Activated T-helper 1 cell treated with anti-CD3 and anti-CD28 coated beads, Interleukin-2, amount 50 U/mL, for 16 hours (primary cell): ENCODE measurements at places on chromosomes 7 and 10.

DNA sequence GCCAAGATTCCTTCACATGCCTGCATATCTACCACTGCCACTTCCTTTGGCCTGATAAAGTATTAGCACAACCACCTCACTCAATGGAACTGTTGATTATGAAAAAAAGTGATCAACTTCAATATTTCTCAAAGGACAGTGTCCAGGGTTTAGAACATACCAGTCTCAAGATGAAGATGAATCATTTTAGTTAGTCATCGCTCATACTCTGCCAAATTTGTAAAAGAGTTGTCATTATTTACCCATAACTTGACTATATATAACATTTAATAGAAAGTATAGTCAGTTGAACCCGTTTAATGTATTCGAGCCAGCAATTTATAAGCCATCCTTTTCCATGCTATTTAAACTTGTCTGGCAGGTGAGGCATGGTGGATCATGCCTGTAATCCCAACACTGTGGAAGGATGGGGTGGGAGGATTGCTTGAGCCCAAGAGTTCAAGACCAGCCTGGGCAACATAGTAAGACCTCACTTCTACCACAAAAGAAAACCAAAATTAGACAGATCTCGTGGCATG is 33.2 kb downstream of the SPAM1 start:
- no peak for DNase-seq

- no peak for DNase-seq
Observed at GRCh38 chr10:95464280-95464679, 96.9 kb downstream of the SORBS1 start.

- no peak for DNase-seq
Observed at GRCh38 chr10:62638062-62638477, 166.4 kb upstream of the ADO start.

GRCh38 chr10:77168861-77169260 is 468.7 kb downstream of the KCNMA1 start:
- no peak for DNase-seq

DNA sequence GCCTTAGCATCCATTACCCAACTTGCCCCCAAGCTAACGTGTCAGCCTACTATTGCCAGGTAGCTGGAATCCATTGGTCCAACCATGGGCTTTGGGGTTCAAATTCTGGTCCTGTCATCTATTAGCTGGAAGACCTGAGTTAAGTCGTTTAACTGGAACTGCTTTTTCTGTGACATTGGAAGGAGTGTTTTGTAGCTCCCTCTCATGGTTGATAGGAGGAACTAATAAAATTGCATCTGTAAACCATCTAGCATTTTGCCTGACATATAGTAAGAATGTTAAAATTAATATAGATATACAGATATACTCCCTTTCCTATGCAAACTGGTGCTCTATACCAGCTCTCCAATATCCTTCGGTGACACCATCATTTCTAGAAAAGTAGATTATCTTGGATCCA is 23.8 kb upstream of the SLF2 start:
- DNase-seq = no peak

DNA sequence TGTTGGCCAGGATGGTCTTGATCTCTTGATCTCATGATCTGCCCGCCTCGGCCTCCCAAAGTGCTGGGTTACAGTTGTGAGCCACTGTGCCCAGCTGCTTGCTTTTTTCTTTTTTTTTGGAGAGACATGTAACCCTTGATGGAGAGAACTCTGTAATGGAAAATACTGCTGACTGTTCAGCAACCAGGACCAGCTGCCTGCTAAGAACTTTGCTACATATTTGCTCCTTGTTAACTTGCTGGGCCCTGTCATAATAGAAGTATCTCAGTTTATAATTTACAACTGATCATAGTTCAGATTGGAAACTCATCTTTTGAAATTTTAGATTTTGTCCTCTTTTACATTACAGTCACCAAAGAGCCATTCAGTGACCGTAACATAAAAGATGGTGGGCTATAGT is 34.9 kb downstream of the TASOR2 start:
- DNase-seq = no peak

DNA sequence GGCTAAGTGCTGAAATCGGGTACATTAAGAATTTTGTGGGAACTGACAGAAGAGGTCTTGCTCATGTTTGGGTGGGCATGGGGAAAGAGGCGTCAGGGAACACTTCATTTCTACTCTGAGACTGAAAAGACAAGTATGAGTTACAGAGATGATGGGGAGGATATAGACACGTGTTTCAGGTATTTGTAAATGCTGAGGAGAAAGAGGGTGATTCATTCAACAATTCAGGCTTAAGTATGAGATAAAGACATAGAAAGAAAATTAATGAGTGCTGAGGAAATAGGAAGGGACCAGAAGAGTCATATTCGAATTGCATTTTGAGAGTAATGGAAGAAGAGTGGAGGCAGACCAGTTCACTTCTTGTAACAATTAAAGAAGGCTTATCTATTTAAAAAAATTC is 143.6 kb downstream of the HBP1 start:
- no peak for DNase-seq

DNA sequence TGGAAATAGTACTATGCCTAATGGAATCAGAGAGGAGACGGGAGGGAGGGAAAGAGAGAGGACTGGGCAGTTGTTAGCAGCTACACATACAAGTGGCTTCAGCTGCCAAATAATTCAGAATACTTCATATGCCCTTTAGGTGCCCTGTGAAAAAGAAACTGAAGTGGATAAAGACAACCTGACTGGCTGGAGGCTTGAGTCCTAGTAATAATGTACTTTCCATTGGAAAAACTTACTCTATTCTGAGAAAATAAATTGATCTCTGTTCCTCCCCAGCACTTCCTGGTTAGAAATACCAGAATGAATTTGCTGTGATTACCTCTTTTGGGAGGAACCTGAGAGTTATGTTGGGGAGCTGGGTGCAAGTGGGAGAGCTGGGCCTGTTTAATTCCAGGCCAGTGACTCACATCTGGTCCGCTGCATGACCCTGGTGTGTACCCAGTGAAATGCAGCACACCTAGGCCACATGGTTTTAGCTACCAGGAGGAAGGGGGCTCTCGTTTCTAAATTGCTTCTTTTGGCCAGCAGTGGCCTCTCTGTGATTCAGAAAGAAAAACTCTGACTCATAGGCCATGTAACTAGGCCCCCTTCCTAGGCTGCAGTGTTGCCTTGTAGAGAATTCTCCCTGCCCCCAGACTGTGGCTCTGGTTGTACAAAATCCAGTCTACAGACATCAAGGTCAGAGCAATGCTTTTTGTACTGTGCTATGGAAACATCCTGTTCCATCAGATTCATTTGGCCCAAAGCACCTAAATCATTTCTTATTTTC is 6.5 kb downstream of the AGFG2 start:
- no peak for DNase-seq

DNA sequence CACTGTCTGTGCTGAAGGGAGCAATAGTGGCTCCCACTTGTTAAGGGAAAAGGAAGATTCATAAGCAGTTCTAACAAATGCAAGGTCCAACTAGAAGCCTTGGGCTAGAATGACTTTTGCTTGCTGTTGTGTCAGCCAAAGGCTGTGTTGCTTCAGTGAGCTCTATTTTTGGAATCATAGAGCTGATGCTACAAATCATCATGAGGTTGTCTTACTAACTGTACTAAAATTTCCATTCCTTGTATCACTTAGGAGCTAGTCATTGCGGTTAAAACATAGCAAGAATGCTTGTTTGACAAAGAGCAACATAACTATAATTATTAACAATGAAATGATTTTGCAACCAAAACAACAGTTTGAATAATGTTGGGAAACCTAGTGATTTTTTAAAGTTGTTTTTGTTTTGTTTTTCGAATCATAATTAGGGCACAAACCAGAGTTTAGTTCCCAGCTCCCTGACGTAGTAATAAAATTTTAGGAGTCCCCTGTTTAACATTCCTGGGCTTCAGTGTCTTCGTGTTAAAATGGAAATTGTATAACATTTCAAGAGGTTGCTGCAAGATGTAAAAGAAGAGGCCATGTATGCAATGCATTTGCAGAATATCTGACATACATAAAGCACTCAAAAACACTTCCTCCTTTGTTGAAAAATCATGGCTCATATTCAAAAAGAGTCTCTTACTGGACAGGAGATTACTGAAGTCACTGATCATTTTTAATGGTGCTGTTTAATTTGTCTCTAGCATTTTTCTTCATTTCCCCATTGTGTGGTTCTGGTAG is 183.4 kb downstream of the MACC1 start:
- DNase-seq = no peak

DNA sequence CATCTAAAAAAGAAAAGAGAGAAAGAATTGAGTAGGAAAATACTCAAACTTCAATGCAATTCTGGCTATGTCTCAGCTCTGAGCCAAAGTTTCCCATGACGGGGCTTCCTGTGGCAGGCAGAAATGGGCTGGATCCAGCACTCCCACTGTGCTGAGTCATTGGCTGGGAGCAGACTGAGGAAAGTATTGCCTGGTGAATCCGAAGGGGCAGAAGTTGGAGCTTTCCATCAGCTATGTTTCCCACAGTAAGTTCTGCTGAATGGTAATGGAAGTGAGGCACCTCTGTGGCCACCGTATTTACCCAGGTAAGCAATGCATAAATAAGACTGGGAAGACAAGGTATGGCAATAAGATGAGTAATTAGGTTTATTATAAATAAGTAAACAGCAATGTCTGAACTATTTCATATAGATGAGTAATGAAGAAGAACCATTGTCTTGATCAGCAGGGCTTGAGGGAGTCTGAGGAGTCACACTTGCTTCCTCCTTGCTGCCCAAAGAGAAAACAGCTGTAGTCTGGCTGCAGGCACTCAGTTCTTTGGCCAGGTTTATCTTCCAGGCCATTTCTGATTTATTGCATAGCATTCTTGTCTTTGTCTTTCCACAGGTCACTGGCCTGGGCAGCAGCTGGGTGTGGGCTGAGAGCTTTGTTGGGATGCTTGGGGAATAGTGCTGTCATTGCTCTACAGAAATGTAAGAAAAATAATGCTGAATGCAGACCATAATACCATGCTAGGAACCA is 255.3 kb downstream of the DNAJB9 start:
- DNase-seq = no peak

DNA sequence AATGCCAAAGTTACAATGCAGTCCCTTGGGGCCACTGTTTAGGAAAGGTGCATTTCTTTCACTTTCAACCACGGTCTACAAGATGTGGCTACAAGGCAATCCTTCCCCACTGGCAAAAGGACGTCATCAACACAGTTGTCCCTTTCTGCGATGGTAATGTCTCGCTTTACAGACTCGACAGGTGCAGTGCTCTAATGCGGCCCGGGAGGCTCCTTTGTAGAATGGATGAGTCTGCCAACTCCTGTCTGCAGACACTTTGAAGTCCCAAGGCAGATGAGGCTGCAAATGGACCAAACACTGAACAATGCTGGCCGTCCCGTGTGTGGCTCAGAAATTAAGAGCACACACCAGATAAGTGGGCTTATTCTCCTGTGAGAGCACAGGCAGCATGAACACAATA is 133.7 kb downstream of the PIP4K2A start:
- no peak for DNase-seq

- DNase-seq = no peak
Observed at GRCh38 chr10:91415816-91416215, 5.7 kb downstream of the HECTD2 start.

- no peak for DNase-seq
Observed at GRCh38 chr7:148963583-148964482, 64.5 kb downstream of the PDIA4 start.

DNA sequence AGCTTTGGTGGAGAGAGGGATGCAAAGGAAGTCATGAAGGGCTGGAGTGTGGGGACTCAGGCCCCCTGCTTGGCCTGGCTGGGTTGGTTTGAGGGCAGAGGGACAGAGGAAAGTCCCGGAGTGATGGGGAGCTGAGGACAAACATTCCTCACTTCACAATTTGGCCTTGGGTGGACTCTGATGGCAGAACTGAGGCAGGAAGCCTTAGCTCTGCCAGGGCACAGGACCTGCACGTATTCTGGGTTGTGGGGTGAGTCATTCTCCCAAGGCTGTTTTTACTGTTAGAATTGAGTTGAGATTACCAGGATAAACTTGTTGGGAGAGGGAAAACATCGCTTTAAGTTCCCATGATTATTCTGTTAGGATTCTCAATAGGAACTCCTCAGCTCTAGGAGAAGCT is 2.6 kb downstream of the GOLGA7B start:
- no peak for DNase-seq

DNA sequence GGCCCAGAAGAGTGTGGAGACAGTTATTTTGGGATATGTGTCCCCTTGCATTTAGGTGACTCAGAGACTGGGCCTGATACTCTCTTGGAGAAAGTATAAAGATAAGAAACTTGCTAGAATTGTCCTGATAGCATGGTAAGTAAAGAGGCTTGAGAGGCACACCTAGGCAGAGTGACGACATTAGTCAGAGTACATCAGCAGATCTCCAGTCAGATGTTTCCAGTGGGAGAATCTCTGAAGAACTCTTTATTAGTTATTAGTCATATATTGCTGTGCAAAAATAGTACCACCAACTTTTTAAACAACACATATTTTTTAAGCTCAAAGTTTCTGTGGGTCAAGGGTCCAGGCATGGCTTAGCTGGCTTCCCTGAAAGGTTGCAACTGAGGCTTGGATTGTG is 182.6 kb downstream of the NEBL start:
- DNase-seq = no peak

DNA sequence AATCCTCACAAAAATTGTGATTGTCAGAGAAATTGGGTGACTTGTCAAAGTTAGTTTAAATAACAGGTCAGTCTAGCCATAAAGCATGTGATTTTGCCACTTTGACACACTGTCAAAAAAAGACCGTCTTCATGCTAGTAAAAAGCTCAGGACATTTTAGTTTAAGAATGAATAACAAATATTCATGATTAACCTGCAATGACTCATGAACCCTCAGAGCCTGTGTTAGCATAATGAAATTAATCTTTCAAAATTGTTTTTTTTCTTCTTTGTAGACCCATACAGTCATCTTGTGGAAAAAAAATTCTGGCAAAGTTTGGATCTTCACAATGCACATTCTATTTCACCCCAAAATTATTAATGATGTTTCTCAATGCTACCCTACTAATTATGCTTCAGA is 255.2 kb upstream of the POT1 start:
- DNase-seq = no peak

GRCh38 chr10:105253515-105254212 is 612.6 kb downstream of the SORCS3 start:
- no peak for DNase-seq

DNA sequence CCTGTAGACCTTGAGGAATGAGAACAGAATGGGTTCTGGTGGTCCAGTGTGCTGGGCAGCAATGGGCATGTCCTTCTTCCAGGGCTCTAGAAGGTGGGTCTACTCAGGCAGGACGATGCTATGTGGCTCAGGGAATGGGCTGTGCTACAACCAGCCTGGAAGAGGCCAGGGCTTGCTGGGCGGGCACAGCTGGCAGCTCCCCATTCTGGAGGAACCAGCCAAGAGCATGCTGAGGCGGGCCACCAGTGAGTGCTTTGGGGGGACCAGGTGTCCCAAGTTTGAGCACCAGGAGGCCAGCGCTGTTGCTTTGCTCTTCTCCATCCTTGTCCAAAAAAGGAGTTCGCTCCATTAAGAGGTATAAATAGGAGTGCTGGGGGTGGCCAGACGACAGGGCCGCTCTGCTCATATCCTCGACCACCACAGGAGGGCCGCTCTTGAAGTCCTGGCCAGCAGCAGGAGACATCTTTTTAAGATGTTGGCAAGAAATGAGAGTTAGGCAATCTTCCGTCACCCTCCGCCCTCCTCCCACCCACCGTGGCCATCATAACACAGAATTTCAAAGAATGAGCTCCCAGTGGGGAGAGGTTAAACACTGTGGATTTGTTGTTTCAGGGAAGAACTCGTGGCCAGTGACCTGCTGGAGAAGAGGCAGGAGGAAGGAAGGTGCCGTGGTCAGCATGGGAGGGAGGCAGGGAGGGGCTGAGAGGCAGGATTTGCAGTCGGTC is 141.3 kb downstream of the GRK5 start:
- no peak for DNase-seq
